Epithelial cell of esophagus (primary cell): ENCODE measurements at places on chromosomes 2 and 18.

GRCh38 chr2:211086049-211086448 is 529.6 kb downstream of the CPS1 start:
- DNase-seq, result no peak

- DNase-seq, result no peak
Measured at GRCh38 chr2:128494640-128495321, 176.1 kb upstream of the HS6ST1 start.

GRCh38 chr2:26735097-26735496 is 29.0 kb upstream of the SLC35F6 start:
- peak; percentile 48 for DNase-seq

GRCh38 chr2:30272286-30272685 is 41.0 kb downstream of the LBH start:
- no peak for DNase-seq

- no peak for DNase-seq
Measured at GRCh38 chr18:36638224-36638623, 190.6 kb downstream of the TPGS2 start.

- DNase-seq, result no peak
Measured at GRCh38 chr2:207501802-207502576, 27.8 kb upstream of the CREB1 start.

DNA sequence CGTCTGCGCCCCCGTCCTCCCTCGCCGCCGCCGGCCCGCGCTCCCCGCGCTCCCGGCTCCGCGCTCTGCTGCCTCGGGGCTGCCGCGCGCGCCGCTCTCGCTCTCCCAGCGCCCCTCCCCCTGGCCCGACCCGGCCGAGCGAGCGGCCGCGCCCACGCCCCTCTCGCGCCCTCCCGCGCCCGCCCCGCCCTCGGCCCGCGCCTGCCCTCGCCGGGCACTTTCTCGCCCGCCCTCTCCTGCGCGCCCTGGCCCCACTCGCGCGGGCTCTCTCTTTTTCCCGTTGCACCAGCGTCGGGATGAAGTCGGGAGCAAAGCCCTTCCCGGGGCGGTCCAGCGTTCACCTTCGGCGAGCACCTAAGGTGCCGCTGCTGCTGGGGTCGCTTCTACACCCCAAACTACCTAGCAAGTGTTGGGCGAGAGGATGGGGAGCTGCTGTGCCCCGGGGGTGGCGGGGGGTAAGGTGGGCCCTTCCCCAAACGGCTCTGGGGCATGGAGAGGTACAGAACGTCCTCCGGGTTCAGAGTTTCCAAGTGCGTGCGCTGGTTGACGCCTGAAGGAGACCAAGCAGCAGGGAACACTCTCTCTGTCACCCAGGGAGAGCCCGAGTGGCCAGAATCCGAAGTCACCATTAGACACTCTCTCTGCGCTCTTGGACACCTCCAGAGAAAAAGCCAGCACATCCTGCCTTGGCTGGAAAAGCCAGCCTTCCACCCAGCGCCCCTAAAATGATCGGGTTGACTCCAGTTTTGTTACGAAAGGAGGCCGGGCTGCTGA is at the start of gene COLEC12:
COLEC12 (minus strand) TSS at position 70 of the 774 bp plus-strand sequence. CDS start 187 bp downstream, outside the sequence.
- DNase-seq, result no peak

DNA sequence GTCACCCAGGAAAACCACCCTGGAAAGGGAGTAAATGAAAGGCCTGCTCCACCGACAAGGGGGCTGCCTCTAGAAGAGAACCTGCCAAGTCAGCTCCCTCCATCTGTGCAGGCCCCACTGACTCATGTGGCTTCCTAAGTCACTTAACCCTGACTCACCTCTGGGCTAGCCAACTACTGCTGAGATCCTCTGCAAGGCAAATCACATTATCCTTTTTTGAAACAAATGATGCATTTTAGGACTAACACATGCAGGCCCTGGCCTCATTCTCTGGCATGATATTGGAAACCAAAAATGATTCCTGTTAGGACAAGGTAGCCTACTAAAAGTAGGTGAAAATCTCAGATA is 474.6 kb downstream of the EPHA4 start:
- peak; percentile 88 for DNase-seq

GRCh38 chr2:139018252-139018651 is 238.1 kb upstream of the NXPH2 start:
- DNase-seq, result no peak

DNA sequence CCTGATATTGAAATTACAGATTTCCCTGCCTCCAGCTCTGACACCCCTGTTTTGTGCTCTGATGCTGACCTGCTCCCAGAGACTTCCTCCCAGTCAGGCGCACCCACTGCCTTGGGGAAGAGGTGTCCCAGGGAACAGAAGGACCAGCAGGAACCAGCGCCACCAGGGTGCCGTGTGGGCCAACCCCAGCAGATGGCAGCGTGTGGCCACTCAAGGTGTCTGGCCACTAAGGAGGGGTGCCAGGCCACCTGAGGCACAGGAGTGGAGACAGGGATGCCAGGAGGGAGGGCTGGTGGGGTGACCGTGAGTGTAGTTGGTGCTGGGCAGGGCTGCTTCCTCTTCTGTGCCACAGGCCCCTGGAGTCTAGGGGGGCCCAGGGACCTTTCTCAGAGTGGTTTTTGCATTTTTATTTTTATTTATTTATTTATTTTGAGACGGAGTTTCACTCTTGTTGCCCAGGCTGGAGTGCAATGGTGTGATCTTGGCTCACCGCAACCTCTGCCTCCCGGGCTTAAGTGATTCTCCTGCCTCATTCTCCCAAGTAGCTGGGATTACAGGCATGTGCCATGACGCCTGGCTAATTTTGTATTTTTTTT is 56.0 kb downstream of the TEX44 start:
- peak; percentile 71 for DNase-seq

DNA sequence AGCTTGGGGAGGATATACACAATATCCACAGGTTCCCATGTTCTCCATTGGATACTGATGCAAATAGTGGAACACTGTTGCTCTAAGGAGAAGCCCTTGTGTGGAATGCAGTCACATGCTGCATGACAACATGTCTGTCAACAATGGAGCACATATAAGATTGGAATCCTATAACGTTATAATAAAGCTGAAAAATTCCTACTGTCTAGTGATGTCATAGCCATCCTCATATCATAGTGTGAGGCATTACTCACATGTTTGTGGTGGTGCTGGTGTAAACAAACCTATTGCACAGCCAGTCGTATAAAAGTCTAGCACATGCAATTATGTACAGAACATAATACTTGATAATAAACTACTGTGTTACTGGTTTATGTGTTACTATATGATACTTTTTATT is 394.7 kb downstream of the FBXO15 start:
- DNase-seq, result no peak

- DNase-seq, result no peak
Measured at GRCh38 chr2:2870106-2870505, 507.5 kb downstream of the EIPR1 start.

DNA sequence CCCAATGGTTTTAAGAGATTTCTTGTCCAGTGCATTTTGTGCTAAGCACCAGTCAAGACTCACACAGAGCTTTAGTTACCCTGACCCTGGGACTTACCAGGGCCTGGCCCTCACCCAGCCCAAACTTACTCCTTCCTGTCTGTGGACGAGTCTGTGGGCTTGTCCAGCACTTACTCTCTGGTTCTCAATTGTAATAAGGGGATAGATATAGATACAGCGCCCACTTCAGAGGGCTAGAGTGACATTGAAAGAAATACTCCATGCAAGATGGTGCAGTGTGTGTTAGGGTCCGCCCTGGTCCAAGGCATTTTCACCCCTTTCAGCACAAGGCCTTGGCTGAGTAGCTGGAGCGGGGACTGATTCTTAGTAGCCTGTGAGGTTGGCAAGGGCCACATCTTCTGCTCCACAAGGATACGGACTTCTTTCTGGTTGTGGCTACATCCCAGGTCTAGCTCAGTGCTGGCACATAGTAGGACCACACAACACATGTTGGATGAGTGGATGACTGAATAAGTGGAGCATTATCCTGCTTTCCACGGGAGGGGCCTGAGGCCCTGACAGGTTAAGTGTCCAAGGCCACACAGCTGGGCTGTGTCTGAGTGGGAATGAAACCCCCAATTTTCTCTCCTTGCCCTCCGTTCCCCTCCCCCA is 3.8 kb upstream of the ARID5A start:
- no peak for DNase-seq

DNA sequence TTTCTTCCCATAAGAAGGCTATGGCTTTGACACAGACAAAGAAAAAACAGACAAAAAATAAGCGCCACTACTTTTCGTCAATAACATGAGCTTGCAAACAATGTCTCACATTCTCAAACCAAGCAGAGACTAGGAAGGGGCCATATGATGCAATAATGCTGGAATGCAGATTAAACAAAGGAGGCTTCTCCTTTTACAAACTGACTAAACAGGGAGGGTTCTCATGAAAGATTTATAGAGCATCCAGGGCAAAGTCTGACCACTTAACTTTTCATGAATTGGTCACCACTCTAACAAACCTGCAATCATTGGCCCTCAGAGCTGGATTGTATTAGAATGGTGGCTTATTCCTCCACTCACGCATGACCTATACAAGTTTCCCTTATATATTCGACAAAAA is 663.3 kb upstream of the CHAC2 start:
- peak; percentile 83 for DNase-seq

- DNase-seq, result no peak
Measured at GRCh38 chr2:65991381-65992197, 443.3 kb upstream of the MEIS1 start.

GRCh38 chr2:162072976-162073887 is 783 bp downstream of the DPP4 start:
- DNase-seq, result no peak
